ENCODE measurements at places on chromosomes 6 and 20. TPM values are rescaled to one million over a fixed set of nuclear protein-coding genes. Genes with fewer than 3 reads are reported as not detected.

MCHR2 gene
- total RNA-seq = not detected

FAM83D gene
- total RNA-seq = 9.6 TPM

NDRG3 gene
- total RNA-seq = 15.3 TPM

DNA sequence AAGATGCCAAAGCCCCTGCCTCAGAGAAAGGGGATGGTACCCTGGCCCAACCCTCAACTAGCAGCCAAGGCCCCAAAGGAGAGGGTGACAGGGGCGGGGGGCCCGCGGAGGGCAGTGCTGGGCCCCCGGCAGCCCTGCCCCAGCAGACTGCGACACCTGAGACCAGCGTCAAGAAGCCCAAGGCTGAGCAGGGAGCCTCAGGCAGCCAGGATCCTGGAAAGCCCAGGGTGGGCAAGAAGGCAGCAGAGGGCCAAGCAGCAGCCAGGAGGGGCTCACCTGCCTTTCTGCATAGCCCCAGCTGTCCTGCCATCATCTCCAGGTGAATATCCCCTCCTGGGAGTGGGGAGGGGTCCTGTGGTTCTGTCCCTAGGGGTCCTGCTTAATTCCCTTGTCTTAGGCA, 1.1 kb downstream of the MYLK2 start:
- DNase-seq = no peak

DNA sequence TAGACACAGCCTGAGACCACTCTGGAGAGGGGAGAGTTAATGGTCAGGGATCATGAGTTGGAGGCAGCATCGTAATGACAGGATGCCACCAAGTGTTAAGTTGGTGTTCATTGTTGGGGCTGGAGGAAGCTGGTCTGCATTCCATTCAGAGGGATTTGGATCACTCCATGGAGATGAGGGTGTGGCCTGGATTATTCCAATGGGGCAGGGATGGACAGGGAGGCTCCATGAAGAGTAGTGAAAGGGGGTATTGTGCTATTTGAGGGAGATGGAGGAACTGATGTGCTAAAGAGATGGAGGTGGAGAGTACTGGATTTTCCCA, 1.1 kb downstream of the SAPCD1 start:
- no peak for DNase-seq

- DNase-seq = no peak
Observed at GRCh38 chr6:22530506-22530905, 38.9 kb upstream of the HDGFL1 start.

- no peak for DNase-seq
Observed at GRCh38 chr6:75158176-75158575, 47.7 kb downstream of the COL12A1 start.

GRCh38 chr6:115551527-115551926, 509.2 kb downstream of the FRK start:
- no peak for DNase-seq

DNA sequence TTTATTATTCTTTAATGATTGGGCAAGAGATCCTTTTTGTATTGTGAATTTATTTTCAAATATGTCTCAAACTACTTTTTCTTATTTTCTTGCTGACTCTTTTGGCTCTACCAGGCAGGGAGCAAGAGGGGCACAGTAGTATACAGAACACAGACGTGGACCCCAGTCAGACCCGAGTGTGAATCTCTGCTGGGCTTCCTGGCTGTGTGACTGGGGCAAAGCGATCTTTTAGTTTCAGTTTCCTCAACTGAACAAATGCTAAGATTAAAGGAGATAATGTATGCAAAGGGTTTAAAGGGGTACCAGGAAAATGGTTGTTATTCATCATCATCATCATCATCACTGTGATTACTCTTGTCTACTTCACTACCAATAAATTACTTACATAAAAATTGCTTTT, 317.5 kb downstream of the HIVEP2 start:
- DNase-seq = no peak

- DNase-seq = no peak
Observed at GRCh38 chr6:127966616-127967015, 65.8 kb upstream of the THEMIS start.

GRCh38 chr6:71510057-71510713, 221.6 kb downstream of the OGFRL1 start:
- DNase-seq = no peak

All from thymus (tissue), 14 donors.